Stimulated activated CD8-positive, alpha-beta memory T cell treated with anti-CD3 and anti-CD28 coated beads, Interleukin-15, amount 100 ng/mL, for 24 hours (primary cell): ENCODE measurements at places on chromosomes 5 and 9.
A peak's percentile ranks its signal among the peaks of the same experiment; 100 is the strongest.

- DNase-seq: no peak
These were observed 29.2 kb upstream of the GTF2H2C start for GRCh38 chr5:69530561-69531405.

- no peak for DNase-seq
These were observed 632 bp upstream of the PRKAA1 start for GRCh38 chr5:40798801-40799210.

DNA sequence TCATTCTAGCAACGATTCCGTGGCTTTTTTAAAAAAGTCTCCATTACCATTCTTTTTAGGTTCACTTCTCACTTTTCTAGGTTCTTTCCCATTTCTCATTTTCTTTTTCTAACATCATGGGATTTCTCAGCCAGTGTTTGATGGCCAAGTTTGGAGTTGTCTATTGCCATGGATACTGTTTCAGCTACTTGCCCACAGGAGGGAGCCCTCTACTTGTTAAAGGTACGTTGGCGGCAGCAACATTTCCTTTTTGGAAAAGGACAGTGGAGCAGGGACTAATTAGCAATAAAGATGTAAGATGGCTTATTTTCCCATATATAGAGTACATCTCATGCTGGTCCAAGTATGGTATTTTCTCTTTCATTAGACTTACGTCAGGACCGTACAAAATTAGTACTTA lies 2257.5 kb upstream of the C9orf72 start:
- no peak for DNase-seq

GRCh38 chr9:98691890-98692289 lies 16.8 kb downstream of the GABBR2 start:
- DNase-seq: no peak

DNA sequence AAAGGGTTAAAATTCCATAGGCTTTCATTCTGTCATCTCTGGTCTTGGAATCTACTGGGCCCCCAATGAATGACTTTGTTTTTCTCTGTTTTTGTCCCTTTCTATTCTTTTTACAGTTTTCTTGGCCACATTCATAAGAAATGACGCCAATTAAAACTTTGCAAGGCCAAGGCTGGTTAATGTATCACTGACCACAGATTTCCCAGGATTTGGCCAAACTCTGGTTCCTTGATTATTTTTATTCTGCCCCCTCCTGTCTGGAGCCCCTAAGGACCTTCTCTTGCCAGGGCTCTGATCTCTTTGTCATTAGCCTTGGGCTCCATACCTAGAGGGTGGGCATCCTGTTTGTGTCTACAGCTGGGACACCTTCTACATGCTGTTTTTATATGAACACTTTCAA lies 388.9 kb upstream of the PAPPA start:
- DNase-seq: no peak

GRCh38 chr5:123146696-123147095 lies 57.7 kb downstream of the PRDM6 start:
- no peak for DNase-seq

- DNase-seq: no peak
These were observed 199.9 kb downstream of the EBF1 start for GRCh38 chr5:158899792-158900191.

DNA sequence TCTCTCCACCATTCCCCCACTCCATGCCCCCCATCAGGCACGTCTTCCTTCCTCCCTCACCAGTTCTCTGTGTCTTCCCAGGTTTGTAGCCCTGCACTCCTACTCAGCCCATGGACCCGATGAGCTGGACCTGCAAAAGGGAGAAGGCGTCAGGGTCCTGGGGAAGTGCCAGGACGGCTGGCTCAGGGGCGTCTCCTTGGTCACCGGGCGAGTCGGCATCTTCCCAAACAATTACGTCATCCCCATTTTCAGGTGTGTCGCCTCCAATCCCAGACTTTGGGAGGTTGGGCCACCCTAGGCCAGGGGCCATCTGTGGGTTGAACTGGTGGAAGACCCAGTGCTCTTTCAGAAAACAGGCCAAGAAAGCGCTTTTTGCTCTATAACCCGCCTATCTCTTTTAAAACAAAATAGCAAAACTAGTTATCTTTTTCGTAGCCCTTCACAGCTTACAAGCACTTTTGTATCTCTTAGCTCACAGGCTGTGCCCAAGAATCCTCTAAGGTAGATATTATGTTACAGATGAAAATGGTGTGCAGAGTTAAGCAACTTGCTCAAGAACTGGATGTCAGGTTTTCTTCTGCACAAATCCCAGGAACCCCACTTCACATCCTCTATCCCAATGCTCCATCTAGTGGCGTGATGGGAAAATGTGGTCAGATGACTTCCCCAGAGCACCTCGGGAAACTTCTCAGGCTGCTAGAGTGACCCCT lies 56.2 kb downstream of the PLAC8L1 start:
- DNase-seq: no peak

DNA sequence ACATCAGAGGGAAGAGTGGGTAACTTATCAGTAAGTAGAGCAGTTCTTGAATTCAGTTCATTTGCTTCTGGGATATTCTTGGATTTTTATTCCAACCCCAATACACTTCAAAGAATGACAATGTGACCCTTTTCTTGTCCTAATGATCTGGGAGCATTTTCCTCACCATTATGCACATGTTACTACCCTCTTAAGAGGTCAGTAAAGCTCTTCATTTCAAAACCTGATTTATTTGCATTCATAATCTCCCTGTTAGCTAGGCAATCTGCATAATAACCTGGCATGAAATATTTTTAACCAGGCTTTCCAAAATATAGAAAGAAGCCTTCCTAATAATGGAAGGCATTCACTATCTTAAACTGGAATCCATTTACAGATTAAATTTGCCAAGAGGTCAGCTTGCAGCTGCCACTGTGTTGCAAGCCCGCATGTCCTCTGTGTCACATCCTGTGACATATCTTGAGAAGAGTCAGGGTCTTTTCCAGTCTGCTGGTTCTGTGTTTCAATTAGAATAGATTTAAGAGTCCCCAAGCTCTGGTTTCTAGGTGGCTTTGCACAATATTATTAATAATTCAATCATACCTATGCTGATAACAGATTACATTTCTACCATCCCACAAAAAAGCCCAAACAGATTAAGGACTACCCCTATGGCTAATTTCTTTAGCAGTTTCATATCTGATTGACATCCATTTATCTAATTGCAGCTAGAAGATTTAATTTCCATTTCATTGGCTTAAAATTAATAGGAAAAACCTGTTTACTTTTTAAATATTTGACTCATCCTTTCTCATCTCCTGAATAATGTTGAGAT lies 30.9 kb upstream of the PPP2R2B start:
- no peak for DNase-seq

DNA sequence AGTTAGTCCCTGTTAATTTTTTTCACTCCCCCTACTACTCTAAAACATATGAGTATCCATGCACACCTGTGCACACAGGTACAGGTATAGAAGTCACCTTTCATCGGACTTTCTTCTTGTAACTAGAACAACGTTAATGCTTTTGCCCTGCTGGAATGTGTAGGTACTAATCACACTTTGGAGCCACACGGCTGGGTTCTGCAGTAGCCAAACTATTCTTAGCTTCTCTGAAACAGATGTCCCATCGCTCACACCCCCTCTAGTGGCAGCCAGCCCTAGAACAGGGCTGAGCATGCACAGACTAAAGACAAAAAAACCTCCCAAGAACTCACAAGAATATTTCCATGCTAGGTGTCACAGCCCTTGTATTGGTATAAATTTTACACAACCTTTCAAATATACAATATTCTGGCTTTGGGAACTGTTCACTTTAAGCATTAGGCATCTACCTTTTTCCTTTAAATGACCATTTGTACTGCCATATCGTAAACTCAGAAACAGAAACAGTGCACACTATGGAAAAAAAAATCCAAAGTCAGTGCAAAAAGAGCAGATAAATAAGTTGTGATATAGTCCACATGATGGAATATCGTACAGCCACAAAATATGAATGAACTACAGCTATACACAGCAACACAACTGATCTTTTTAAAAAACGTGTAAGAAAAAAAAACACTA lies 64.0 kb downstream of the RETREG1 start:
- DNase-seq: peak; percentile 19

- no peak for DNase-seq
These were observed 4.3 kb upstream of the SURF6 start for GRCh38 chr9:133340256-133340655.

- DNase-seq: no peak
These were observed 50.8 kb downstream of the SERINC5 start for GRCh38 chr5:80204808-80205614.

GRCh38 chr5:107085572-107085971 lies 585.2 kb downstream of the EFNA5 start:
- DNase-seq: no peak

DNA sequence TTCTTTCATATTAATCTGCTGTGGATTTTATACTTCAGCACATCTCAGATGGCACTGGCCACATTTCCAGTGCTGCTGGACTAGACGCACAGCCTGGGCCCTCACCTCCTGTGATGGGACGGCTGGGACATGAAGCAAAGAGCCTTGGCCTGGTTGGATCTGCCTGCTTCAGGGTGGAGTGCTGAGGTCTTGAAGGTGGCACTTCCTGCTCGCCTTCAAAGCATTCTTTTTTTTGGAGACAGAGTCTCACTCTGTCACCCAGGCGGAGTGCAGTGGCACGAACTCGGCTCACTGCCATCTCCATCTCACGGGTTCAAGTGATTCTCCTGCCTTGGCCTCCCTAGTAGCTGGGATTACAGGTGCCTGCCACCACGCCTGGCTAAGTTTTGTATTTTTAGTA lies 73.1 kb downstream of the RAPGEF1 start:
- DNase-seq: no peak

GRCh38 chr9:104022083-104022482 lies 72.0 kb upstream of the SMC2 start:
- no peak for DNase-seq

DNA sequence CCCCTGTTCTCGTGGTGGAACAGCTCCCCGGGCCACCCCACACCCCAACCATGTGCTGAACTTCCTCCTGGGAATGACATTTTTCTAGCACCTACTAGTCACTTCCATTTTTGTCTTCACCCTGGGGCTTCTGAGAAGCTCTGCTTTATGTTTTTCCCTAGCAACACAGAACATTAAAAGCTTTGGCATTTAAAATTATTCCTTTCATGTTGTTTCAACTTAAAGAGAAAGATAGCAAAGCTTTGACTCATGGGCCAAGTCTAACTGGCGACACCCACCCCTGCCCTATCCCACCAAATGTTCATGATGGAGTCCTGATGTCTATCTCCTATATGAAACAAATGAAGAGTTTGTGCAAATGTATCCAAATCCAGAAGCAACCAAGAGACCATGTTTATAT lies 22.4 kb downstream of the BOD1 start:
- no peak for DNase-seq

DNA sequence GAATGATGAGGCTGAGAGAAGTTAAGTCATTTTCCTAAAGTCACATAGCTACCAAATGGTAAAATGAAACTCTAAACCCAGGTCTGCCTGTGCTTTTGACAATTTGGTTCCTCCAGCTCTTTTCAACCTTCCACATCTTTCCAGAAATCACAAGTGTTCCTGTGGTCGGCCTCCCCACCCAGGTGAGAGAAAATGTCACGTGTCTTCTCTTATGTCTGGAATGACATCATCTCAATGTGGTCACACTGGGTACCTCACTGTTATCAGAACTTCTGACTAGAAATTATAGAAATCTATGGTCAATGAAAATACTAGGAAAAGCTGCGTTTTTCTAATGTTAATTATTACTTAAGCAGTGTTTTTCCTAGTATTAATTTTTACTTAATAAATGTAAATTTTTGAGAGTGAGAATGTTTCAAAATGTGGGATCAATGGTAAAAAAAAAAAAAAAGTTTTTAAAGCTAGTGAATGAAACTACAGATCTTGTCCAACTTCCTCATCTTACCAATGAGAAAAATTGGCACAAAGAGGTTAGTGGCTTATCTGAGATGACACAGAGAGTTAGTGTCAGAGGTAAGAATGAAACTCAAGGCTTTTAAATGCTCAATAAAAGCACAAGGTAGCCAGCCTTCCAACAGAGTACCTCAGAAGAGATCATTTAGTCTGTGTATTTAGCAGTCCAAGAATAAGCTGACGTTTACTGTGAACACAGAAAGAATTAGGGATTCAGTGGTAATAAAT lies 228.7 kb upstream of the NR4A3 start:
- no peak for DNase-seq

- DNase-seq: no peak
These were observed 187.7 kb upstream of the TLE4 start for GRCh38 chr9:79384091-79384490.

GRCh38 chr5:140251527-140251973 lies 51.4 kb downstream of the PFDN1 start:
- DNase-seq: peak; percentile 8

DNA sequence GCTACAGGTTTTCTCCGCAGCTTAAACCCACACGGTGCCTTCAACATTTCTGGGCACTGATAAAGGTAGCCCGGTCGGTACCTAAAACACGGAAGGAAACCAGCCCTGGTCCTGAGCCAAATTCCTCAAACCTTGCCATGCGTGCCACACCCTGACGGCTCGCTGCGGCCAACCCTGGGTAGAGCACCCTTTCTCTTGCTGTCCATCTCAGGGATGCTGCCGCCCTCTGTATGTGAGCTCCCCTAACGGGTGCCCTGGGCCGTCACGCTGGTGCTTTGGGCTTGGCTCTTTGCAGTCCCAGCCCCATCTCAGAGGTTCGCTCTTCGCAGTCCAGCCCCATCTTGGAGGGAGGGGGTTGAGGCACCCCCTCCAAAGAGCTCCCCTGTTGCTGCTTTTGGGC lies 43.9 kb downstream of the PNPLA7 start:
- no peak for DNase-seq

DNA sequence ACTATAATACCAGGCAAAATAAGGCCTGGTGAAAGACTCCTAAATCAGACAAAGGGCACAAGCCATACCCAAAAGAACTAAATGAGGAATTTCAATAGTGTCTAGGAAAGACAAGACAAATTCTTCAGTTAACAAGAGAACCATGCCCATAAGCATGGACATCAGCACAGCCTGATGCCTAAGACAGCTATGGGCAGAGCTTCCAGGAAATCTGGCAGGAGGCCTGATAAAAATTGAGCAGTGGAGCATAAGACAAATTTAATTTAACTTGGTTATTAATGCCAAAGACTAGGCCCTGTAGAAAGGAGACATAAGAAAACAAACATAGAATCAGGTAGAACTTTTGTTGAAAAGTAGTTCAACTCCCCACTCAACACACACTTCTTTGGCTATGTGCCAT lies 17.3 kb downstream of the KLHL3 start:
- no peak for DNase-seq

GRCh38 chr5:16794269-16794913 lies 141.7 kb downstream of the MYO10 start:
- no peak for DNase-seq

GRCh38 chr9:7906783-7907550 lies 107.4 kb upstream of the DMAC1 start:
- no peak for DNase-seq

DNA sequence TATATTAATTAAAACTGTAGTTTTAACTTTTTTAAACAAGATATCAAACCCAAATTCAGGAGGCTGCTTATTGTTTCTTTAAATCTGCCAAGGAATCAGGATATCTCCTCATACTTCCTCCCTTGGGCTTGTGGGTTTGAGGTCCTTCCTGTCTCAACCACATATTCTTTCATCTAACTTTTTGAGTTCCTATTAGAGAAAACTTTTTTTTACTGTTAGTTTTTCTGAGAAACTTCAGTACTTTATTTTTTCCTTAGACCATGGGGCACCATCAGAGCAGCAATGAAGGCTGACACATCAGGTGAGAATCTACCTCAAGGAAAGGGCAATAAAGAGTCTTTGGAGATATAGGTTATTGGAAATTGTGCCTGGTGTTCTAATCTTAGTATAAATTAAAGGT lies 56.7 kb downstream of the TSSK1B start:
- no peak for DNase-seq
